ENCODE measurements at places on chromosomes 12 and 14.
A peak's percentile ranks its signal among the peaks of the same experiment; 100 is the strongest.

DNA sequence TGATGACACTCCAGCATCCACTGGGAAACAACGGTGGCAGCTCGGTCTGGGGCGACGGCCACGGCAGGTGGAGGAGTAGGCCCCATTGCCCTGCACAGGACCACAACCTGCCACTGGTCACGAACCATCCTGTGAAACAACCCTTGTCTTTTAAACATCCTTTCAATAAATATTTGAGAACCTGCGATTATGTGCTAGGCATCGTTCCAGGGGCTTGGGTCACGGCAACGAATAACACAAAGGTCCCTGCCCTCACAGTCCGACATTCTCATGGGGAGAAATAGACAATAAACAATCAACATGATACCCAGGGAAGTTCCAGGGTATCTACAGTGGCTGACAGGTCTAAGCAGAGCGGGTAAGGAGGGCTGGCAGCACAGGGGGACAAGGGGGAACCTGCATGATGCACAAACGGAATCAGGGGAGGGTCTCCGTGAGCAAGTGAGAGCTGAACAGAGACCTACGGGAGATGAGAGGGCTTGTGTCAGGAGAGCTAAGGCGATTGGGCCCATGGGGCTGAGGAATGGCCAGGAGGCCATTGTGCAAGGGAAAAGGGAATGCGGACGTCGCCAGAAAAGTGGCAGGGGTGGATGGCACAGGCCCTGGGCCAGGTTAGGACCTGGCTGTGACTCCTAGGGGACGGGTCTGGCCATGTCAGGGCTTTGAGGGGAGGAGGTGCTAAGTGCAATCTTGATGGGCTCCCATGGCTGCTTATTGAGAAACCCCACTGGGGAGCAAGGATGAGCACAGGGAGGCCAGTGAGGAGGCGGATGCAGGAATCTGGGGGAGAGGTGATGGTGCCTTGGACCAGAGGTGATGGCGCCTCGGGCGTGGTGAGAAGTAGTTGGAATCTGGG, 9.7 kb downstream of the SCARB1 start:
- no peak for DNase-seq

GRCh38 chr12:102110782-102111181, 9.1 kb downstream of the NUP37 start:
- no peak for DNase-seq

DNA sequence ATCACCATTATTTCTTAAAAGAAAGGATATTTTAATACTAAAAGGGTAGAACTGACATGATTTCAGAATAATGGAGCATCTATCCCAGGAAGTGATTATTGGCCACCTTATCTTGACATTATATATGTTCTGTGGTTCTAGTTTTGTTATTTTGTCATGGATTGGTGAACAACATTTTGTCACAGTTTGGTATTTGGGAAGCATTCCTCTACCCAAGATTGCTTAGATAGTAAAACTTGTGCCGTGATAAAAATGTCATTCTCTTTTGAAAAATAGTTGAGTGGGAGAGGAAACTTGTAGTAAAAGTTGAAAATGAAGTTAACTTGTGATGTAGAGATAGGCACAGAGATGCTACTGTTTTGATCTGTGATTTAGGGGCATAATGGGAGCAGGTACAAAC, 65.7 kb downstream of the TMX1 start:
- no peak for DNase-seq

DNA sequence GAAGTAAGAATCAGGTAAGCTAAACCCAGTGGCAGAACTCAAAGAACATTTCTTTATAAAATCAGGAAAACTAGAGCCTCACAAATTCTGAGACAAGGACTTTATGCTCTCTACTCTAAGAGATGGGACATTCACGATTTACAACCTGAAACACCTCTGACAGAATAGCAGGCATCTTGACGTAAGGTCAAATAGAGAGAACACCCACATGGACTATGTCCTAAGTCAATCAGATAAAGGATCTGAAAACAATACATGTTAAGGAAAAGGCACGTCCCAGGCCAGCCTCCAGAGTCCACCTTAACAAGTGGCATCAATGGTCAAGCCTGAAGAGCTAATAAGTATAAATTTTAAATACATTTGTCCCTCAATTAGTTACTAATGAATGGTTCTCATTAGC, 39.9 kb upstream of the SYCP3 start:
- no peak for DNase-seq

DNA sequence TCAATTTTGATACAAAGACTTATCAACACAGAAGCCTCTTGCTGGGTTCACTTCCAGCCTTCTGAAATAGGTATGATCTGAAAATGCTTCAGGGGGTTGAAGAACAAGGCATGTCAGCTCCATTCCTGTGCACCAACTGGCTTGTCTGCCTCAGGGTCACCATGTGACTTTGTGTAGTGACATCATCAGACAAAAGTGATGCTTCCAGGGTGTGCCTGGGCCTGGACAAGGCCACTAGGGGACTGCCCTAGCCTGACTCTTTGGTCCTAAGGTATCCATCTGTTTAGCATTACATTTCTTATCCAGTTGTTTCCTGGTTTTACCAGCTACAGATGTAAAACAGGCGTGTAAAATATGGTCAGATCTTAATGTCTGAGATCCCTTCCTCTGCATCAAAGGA, 155.6 kb downstream of the CAND1 start:
- no peak for DNase-seq

DNA sequence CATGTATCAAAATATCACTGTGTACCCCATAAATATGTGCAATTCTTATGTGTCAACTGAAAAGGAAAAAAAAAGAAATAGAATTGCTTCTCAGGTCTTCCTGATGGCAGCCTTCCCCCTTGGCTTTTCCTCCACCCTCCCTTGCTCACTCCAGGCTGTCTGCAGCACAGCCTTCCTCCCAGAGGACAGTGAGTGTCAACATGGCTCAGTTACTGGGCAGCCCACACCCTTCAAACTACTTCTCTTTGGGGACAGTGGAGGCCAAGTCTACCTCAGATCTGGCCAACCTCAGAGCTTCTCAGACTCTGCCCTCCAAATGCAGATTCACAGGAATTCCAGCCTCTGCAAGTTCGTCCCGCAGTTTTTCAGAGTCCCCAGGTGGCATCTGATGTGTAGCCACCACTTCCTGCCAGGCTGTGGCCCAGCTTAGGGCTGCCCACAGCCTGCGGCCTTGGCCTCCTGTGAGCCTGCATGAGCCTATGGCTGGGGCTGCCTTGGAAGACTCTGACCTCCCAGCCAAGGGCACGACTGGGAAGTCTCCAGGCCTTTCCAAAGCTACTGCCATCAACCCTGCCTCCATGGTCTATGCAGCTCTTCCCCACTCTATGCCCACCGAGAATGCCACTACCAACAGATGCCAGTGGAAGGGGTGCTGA, 148.0 kb upstream of the PWP1 start:
- DNase-seq: no peak

DNA sequence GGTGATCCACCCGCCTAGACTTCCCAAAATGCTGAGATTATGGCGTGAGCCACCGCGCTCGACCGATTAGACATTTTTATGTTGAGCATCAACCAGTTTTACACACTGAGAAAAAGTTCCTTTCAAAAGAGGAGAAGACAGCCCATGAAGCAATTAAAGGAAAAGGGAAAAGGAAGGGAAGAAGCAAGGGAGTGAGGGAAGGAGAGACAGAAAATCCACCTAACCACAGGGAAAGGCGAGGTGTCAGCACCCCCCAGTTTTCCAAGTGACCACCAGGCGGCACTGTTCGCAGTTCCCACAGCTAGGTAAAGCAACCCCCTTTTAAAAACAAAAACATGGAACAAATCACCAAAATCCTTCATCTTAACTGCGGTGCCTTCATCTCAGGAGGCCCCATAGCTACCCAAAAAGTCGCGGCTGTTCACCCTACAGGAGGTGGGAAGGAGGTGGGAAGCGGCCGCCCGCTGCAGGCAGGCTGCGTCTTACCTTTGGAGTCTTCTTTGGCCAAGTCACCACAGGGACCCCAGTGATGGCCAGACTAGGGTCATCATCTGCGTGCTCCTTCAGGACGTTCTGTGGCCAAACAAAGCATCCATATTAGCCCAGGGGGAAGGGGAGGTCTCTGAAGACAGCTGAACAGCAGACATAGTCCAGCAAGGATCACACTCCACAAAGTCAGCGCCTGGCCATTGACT, 86.6 kb downstream of the KDM2B start:
- DNase-seq: peak; percentile 61

- DNase-seq: no peak
Observed at GRCh38 chr12:130398100-130398848, 60.6 kb downstream of the PIWIL1 start.

GRCh38 chr14:34981743-34982420, 910 bp upstream of the SRP54 start:
- DNase-seq: peak; percentile 41

DNA sequence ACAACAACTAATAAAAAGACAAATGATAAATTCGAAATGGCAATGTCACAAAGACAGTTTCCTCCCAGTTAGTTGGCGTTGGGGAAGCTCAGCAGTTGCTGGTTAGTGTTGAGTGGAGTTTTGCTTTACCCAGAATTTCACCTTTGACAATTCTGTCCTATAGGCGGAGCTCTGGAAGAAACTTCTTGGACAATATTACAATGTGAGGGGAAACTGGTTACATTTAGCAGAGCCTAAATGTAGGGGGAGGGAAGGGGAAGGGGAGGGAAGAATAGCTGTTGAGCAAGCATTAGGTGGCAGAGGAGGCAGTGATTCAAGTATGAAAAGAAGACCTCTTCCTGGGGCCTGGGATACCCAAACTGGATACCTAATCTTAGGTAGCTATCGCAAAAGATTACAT, 51.4 kb downstream of the BDKRB1 start:
- no peak for DNase-seq

GRCh38 chr12:69247268-69248018, 8.1 kb downstream of the CPSF6 start:
- no peak for DNase-seq

- no peak for DNase-seq
Observed at GRCh38 chr14:22448905-22449599, 140.0 kb downstream of the DAD1 start.

DNA sequence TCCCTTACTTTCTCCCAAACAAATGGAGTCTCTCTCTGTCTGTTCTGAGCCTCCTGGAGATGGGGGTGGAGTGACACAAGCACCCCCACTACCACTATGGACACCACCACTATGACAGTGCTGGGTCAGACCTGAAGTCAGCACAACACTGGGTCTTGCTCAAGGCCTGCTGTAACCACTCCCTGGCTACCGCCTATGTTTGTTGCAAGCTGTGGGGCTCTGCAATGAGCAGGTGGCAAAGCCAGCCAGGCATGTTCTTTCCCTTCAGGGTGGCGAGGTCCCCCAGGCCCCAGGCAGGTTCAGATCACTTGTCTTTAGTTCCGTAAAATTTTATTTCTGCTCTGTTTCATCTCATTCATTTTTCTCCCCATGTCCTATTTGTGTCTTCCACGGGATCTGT, 349.8 kb downstream of the TMEM121 start:
- no peak for DNase-seq

GRCh38 chr14:22531451-22532344, 57.3 kb downstream of the DAD1 start:
- peak; percentile 65 for DNase-seq
